ENCODE measurements at places on chromosomes 13 and 19.

- no peak for DNase-seq
Observed at GRCh38 chr19:42410371-42410770, 16.8 kb downstream of the LIPE start.

- DNase-seq: no peak
Observed at GRCh38 chr13:92355213-92355612, 871.4 kb upstream of the GPC6 start.

DNA sequence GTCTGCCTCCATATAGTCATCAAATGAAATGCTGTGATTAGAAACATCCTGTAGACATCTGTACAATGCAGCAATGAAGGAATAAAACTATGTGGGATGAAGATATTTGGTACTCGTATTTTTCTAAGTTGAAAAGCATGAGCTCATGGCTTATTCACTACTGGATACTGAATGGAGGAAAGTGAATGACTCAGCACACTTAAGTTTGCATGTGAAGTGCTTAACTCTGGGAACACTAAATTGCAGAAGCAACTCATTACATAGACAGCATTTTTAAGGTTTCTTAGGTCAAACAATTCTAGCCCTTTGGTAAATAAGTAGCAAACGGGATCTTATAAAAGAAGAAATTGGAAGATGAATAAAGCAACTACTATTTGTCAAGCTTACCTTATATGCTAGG lies 429.0 kb upstream of the MIR17HG start:
- DNase-seq: no peak

GRCh38 chr19:14002571-14003250 lies 3.4 kb downstream of the RFX1 start:
- DNase-seq: peak; percentile 35
